M059J (cell line): ENCODE measurements at places on chromosomes 11 and 22. TPM values are rescaled to one million over a fixed set of nuclear protein-coding genes. Genes with fewer than 3 reads are reported as not detected.

PARVG gene
- total RNA-seq = not detected in 2 replicates

CRYBB3 gene
- total RNA-seq = not detected in 2 replicates

APOL4 gene
- total RNA-seq = 0.10 TPM in 1 of 2 replicates, not detected in the other

RAB3IL1 gene
- total RNA-seq = 0.12 and 1.4 TPM in 2 replicates

SCGB1D4 gene
- total RNA-seq = not detected in 2 replicates

TSPO gene
- 177 and 194 TPM in 2 replicates for total RNA-seq

PRRG4 gene
- 4.4 and 4.7 TPM in 2 replicates for total RNA-seq

KCNK4 gene
- total RNA-seq = 0.10 TPM in 1 of 2 replicates, not detected in the other

SCARF2 gene
- 10.3 and 24.3 TPM in 2 replicates for total RNA-seq

PANX2 gene
- 0.54 and 3.3 TPM in 2 replicates for total RNA-seq

APOBEC3F gene
- total RNA-seq = 4.8 and 6.1 TPM in 2 replicates

TMEM45B gene
- not detected in 2 replicates for total RNA-seq

ZP1 gene
- 1.3 TPM in 1 of 2 replicates, not detected in the other for total RNA-seq

IL18 gene
- total RNA-seq = 0.64 and 1.3 TPM in 2 replicates
